Suppressor macrophage treated with lipopolysaccharide for 1 hour (primary cell): ENCODE measurements at places on chromosomes 12 and 14.

DNA sequence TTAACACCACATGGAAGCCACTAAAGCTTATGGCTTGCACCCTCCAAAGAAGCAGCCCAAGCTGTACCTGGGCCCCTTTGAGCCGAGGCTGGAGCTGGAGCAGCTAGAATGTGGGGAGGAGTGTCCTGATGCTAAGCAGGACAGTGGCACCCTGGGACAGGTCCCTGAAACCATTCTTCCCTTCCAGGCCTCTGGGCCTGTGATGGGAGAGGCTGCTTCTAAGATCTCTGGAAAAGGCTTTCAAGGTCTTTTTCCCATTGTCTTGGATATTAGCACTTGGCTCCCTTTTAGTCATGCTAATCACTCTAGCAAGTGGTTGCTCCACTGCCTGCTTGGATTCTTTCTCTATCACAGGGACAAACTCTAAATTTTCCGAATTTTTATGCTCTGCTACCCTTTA is 40.9 kb downstream of the OSBPL8 start:
- no peak for DNase-seq

DNA sequence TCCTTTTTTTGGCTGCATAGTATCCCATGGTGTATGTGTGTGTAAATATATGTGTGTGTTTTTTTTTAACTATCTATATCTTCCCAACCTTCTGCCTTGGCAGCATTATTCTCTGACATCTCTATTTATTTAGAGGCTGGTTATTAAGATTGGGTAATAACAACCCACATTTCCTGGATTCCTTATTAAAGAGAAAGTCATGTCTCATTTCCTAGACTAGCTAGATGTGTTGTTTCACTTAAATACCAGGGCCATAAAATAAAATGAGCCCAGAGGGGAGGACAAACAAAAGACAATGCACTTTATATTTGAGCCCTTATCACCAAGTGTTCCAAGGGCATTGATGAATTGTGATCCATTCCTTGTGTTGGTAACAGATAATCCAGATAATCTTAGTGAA is 169.1 kb downstream of the SLC5A8 start:
- DNase-seq, result no peak

DNA sequence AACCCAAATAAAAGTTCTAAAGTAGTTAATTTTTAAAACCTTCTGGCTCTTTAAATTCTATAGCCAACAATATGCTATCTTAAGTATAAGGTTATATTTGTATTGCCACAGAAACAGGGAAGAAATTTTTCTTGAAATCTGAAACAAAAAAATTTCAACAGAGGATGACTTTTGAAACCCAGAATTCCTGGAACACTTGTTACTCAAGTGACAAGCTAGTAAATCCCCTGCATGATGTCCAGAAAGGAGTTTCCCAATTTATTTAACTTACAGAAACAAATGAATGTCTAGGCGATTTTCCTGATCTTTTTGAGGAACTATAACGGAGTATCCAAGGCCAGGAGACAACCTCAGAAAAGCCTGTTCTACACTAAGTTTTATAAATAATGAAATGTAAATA is 69.6 kb downstream of the SLC41A2 start:
- DNase-seq, result peak; percentile 68

GRCh38 chr14:58904776-58905175 is 267.0 kb downstream of the DACT1 start:
- no peak for DNase-seq

DNA sequence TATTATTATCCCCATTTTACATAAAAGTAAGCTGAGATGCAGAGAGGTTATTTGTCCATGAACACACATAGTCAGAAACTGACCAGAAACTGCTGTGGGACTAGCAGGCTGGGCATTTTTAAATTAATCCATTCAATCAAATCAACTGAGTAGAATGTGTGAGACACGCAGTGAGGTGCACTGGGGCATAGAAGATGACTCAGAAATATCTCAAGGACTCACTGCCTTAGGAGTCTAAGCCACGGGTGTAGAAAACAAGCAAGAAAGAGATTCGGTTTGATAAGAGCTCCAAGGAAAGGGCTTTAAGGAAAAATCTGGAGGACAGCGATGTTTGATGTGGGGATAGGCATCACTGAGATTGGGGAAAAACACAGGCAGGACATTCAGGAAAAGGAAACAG is 127.8 kb downstream of the ANO2 start:
- DNase-seq, result no peak
